Putamen (tissue), 1 donor: ENCODE measurements at places on chromosomes 3 and 15.
A peak's percentile ranks its signal among the peaks of the same experiment; 100 is the strongest.

DNA sequence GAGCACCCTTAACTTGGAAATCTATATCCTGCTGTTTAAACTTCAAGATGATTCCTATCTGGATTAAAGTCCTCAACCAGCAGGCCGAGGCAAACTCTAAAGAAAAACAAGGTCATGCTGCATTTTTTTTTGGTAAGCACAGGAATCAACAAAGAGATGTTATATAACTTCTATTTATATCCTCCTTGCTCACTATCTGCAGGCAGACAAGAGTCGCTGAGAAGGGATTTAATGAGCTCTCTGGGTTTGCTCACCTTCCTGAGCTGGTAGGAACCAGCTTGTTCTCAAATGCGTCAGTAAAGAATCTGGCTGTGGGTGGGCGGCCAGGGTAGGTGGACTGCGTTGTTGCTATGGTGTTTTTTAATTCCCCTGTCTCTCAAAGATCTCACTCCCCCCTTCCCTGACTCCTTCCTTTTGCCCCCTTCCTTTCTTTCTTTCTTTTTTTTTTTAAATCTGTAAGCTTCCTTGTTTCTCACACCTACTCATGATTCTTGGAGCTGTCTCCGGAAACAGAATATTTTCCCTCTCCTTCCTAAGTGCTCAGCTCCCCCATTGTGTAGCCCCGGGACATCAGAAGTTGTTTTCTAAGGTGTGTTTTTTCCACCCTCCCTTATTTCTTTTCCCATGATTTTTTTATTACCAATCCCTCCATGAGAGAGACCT, 228.8 kb upstream of the BHLHE40 start:
- DNase-seq: peak; percentile 86

DNA sequence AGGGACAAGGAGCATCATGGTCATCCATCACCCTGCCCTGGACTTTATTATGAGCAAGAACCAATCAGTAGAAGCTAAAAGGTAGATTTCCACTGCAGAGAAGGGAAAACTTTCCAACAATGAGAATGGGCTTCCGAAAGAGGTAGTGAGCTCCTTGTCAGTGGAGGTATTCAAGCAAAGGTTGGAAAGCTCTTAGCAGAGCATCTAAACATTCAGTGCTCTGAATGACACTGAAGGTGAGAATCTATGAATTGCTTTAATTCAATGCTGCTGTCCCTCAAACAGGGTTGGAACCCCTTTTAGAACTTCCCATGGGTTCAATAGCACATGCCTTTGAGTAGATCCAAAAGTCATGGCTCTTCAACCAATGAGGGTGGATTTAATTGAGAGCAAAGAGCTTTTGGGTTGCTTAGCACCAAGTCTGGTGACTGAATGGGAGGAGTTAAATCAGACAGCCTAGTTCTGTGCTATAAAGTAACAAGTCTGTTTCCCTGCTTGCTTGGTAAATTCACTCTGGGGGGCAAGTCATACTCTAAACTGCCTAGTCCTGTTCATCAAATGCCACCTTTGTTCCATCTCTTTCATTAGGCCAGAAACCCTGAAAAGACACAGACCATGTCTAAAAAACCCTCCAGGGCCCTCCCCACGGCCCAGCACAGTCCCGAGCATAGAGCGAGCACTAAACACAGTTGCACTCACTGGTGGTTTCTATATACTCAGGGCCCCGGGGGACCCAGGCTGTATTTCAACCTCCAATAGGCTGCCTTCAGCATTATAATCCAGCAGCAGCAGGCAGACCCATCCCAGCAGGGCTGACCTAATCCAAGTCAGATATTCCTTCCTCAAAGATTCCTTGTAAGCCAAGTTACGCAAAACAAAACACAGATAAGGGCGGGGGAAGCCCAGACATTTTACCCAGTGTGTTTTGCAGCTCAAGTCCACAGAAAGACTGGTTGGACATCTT, 161.2 kb downstream of the MEGF11 start:
- DNase-seq: no peak

DNA sequence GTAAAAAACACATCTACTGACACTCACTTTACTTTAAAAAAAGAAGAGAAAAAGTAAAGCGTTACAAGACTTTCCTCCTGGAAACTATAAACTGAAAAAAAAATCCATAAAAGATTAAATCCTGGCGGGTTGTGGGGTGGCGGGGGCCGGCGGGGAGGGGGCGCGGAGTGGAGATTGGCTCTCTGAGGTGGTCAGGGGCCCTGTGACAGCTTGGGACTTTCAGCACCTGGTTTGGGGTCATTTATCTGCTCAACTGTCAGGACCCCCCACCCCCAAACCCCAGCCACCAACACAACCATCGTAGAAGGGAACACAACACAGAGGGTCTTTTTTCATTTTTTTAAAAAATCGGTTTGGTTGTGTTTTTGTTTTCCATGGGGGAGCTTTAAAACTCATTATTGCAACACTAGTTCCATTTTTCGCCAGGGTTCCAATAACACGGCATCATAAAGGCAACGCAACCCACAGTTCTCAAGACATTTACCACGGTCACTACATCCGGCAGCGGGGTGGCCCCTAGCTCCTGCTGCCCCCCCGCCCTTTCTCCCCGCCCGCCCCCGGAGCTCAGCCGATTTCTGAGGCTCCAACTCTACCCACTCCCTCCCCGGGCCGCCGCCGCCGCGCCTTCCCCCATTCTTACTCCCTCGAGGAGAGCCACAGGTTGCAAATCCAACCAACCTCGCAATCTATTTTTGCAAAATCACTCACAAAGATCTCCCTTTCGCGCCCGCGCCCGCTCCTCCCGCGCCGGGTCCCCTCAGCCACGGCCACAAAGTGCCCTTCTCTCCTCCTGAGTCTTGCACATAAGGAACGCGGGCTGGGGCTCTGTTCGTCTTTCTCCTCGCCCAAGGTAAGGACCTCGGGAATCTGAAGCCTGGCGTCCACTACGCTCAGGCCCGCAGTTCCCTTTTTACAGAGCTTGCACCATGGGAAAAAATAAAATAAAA, 1.8 kb downstream of the BCL6 start:
- DNase-seq: peak; percentile 45

DNA sequence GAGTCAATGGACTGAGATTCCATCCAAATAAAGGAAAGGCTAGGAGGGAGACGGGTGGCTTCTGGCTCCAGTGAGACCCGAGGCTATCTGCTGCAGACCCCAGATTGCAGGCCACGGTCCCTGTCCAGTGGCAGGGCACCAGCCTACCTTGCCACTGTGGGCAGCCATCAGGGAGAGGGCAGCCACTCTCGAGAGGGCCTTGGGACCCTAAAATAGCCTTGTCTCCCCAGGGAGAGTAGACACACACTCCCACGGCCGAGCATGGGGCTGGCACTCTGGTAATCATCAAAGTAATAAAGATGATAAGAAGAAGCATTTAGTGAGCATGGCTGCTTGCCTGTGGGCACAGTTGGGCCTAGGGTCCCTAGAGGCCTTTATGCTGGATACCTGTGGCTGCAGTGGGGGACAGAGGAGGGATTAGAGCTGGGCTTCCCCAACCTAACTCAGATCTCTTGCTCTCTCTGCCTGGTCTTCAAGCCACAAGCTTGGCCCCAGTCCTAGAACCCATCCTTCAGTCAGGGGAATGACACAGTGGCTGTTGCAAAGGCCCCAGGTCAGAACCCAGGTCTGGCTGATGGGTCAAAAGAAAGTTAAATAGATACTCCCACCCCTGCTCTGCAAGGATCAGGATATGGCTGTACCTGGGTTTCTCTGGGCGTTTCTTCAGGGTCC, 9.2 kb upstream of the VIPR1 start:
- no peak for DNase-seq

DNA sequence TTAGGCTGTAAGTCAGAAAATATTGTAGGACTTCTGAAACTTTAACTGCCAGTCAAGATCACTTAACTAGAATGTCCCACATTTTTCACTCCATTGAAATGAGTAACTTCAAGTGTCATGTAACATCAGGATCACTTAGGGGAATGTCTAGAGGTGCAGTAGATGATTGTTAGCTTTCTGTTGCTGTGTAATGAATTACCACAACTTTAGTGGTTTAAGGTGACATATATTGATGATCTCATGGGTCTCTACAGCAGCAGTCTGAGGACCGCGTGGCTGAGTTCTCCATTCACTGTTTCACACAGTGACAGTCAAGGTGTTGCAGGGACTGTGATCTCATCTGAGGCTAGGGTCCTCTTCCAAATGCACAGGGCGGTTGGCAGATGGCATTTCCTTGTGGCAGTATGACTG, 82.7 kb downstream of the SLC25A26 start:
- no peak for DNase-seq

DNA sequence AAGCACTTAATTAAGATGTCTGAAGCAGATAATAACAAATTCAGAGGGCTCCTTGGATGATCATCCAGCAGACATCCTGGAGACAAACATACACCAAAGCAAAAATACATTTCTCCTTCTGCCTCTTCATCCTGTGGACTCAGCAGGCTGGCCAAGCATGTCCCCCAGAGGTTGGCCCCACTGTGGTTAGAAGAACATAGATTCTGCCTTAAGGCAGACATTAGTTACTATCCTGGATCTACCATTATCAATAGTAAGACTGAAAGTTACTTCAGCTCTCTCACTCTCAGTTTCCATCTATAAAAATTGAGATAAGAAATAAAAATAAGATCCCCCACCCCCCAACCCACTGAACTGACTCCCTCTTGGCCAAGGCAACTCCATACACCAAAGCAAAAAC, 28.6 kb upstream of the TGFBR2 start:
- DNase-seq: no peak

- DNase-seq: no peak
Measured at GRCh38 chr3:140499114-140499757, 178.6 kb upstream of the TRIM42 start.

- no peak for DNase-seq
Measured at GRCh38 chr3:29655015-29655747, 374.3 kb downstream of the RBMS3 start.

DNA sequence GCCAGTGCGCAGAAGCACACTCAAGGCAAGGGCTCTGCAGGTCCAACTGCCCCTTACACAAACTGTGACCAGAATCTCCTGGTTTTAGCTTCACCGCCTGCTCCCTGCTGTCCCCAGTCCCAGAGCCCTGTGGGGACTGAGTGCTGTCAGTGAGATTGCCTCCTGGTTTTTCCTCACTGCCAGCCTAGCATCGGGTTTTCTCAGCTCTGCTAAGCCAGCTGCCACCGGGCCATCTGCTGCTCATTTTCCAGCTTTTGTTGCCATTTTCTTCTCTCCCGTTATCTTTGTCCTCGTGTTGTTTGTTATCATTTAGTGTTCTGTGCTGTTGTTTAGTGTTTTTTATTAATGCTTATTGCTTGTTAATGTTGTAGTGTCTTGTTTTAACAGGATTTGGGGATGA, 79.5 kb upstream of the BLM start:
- no peak for DNase-seq

GRCh38 chr15:98727115-98728040, 79.0 kb downstream of the IGF1R start:
- DNase-seq: no peak

DNA sequence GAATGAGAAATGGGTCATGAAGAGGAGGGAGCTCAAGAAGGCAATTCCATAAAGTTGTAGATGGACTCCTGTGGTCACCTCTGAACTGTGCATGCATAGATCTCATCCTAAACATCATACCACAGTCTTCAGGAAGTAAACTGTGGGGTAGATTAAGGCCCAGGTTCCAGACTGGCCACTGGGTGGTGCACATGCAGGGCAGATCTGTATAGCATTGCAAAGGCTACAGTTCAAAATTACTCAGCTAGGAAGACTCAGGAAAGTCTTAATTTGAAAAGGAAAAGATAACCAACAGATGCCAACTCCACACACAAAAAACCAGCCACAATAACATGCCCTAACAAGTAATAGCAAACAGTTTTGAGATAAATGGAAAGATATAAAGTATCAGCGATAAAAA, 20.3 kb downstream of the KY start:
- DNase-seq: no peak

DNA sequence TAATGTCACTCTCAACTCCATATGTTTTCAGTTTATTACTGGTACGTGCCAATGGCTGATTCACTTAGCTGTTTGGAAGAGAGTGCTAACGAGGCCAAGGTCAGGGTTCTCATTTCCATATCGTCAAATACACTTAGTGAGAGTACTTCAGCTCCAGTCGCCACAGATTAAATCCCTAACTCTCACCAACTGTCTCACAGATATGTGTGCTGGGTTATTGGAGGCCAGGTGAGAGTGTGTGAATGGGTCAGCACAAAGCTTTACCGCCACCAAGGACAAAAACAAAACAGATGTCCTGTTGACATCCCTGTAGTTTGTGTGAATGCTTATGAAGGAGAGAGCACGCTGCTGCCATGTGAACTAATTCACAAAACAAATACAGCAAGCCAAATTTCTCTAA, 133.5 kb upstream of the TBL1XR1 start:
- no peak for DNase-seq

DNA sequence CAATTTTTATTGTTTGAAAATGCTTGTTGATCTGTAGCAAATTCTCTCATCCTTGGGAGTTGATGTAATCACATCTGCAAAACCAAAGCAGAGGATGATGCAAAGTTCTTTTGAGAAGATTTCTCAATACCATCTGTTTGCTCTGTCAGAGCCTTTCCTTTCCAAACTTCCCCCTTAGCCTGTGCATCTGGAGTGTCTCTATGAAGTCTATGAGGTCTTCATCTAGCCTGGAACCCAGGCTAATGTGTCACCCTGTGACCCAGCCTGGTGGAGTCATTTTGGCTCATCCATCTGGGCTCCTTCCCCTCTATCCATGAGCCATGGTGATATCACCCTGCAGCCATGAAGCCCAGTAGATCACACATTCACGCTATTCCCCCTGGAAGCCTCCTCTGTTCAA, 123.2 kb upstream of the SLC7A14 start:
- no peak for DNase-seq

DNA sequence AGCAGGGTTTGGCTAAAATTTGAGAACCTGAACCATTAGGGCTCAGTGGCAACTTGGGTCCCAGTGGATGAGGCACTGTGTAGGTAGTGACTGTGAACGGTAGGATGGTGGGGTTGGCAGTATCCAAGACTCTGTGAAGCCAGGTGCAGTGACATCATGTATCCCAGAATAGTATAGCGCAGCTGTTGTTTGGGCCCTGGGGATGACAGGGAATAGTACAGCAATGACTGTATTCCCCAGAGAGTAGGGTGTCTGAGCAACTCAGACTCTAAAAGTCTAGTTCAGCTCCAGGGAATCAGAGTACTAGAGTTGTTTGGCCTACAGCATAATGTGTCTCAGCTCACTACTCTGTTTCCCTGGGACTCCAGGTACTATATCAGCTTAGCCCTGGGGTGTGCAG, 20.7 kb upstream of the PPP2R3A start:
- no peak for DNase-seq

DNA sequence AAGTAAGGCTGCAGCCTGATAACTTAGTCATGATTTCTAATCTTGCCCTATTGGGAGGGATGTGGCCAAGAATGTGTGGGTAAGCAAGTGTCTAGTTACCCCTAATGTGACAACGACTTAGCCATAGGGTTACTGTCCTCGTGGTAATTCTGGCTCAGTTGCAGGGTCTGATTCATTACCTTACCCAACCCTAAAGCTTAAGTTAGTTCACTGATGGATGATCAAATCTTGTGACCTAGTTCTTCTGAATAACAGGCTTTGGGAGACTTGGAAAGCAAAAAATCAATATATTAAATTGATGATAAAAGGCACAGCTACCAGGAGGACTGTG, 1.6 kb upstream of the INTS14 start:
- DNase-seq: no peak

GRCh38 chr3:43996379-43997301, 245.0 kb upstream of the TOPAZ1 start:
- DNase-seq: no peak
